ENCODE measurements at places on chromosomes 4 and X.

- DNase-seq: no peak
Observed at GRCh38 chr4:122548886-122549630, 71.8 kb downstream of the IL21 start.

- no peak for DNase-seq
Observed at GRCh38 chrX:13216139-13216538, 103.7 kb downstream of the ATXN3L start.

- no peak for DNase-seq
Observed at GRCh38 chr4:84498203-84498934, 723 bp downstream of the NKX6-1 start.

DNA sequence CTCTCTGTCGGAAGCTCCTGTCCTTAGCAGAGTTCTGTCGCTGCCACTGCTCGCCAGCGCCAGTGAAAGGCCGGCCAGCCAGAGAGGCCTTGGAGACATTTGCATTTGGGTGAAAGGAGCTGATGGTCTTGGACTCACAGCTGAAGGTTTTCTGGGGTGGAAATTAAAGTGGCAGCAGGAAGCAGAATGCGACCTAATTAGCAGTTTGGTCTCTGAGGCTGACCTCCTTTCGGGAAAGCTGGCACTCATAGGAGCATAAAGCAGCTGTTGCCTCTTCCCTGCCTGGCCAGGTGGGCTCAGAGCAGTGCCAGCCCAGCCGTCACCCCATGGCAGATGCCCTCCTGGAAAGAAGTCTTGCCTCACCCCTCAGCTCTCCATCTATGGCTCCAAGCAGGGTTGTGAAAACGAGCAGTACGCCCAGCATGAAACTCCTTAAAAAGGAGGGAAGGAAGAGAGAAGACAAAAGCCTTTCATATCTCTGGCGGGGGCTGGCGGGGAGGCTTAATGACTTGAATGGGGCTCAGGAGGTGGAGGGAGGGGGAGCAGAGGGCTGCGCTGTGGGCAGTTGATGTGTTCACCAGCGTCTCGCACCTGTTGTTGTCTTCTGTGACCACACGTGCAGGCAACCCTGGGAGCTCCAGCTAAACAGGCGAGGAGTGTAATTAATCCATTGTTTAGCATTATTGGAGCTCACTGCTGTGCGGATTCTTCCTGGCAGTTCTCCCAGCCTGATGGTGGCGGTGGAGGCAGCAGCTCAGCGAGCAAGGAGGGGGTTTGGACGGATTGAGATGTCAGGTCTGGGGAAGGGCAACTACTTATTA is 264.0 kb downstream of the MID1IP1 start:
- DNase-seq: no peak

GRCh38 chr4:188409851-188410250 is 270.6 kb downstream of the TRIML1 start:
- DNase-seq: no peak

- no peak for DNase-seq
Observed at GRCh38 chr4:20252656-20253282, 1.1 kb downstream of the SLIT2 start.

DNA sequence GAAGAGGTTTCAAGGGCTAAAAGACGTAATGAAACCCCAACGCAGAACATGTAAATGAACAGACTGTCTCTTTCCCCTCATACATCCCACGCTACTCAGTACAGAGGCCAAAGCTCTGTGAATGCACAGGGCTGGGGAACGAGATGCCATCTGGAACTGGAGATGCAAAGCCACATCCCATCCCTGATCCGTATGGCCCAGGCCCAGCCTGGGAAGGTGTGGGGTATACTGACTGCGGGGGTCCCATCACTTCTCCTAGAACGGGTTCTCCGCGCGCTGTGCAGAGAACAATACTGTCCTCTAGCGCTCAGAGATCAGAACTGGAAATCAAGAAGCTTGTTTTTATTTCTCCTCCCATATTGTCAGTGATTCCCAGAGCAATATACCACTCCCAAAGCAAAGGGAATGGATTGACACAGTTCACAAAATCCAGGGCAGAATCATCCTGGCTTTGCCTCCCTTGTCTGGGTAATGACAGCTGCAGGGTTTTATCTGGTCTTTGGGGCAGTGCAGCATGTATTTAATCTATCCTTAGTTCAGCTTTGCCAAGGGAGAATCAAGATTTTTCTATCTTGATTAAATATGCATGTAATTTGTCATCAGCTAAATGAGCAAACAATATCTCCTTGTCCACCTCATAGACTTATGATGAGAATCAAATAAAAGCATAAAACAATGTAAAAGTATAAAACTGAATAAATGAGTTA is 47.3 kb upstream of the TLR3 start:
- DNase-seq: no peak

- DNase-seq: peak; percentile 19
Observed at GRCh38 chrX:69503782-69504625, at the start of gene NALF2. TSS of gene NALF2 (plus strand) at chrX:69504326. CDS start at chrX:69505283, 957 bp downstream.

GRCh38 chrX:154458954-154459778 is 1.1 kb downstream of the PLXNA3 start:
- no peak for DNase-seq

DNA sequence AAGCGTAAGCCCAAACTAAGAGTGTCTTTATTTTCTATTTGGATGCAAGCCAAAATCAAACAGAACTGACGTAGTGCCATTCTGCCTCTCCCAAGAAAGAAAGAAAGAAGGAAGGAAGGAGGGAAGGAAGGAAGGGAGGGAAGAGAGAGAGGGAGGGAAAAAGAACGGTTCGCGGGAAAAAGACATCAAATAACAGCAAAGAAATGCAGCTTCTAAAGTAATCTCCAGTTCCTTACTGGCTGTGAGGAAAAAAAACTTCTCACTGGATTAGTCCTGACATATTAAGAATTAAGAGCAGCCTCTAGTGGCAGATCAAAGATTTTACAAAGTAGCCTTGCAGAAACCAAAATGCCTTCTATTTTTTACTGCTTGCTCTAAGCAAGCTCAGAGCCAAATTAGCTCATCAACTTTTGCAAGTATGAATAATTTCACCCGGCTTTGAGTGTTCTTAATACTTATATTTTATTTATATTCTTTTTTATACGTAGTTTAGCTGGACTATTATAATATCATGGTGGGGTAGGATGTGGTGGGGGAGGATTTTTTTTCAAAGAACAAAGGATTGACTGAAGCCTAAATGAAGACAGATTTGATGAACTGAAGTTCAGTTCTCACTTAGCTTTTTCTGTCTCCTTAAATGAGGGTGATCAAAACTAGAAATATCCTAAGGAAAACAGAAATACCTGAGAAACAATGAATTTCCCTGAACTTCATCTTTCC is 36.6 kb downstream of the PITX2 start:
- no peak for DNase-seq

DNA sequence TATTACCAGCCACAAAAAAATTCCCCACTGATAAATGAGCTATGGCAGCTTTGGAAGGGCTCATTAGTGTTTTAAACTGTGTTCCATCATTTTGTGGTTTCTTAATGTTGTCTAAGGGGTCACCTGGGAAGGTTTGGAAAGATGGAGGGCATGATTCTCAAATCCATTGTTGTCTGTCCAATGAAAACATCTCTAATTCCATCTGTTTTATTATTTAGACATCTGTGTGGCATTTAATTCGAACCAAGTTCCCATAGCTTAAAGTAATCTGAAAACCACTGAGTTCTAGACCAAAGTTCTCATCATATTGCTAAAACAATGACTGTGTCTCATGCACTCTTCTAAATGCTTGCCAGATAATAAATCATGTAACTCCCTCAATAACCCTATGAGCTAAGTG is 103.8 kb upstream of the PPP3CA start:
- DNase-seq: no peak

DNA sequence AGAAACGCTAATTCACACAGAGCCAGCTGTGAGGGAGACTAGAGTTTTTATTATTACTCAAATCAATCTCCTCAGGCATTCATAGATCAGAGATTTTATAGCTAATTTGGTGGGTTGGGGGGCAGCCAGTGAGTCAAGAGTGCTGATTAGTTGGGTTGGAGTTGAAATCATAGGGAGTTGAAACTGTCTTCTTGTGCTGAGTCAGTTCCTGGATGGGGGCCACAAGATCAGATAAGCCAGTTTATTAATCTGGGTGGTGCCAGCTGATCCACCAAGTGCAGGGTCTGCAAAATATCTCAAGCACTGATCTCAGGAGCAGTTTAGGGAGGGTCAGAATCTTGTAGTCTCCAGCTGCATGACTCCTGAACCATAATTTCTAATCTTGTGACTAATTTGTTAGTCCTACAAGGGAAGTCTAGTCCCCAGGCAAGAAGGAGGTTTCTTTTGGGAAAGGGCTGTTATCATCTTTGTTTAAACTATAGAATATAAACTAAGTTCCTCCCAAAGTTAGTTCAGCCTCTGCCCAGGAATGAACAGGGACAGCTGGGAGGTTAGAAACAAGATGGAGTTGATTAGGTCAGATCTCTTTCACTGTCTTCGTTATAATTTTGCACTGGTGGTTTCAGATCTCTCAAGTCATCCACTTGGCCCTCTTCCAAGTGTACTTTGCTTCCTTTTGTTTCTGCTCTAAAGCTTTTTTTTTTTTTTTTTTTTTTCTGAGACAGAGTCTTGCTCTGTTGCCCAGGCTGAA is 5.4 kb upstream of the NAA11 start:
- no peak for DNase-seq

DNA sequence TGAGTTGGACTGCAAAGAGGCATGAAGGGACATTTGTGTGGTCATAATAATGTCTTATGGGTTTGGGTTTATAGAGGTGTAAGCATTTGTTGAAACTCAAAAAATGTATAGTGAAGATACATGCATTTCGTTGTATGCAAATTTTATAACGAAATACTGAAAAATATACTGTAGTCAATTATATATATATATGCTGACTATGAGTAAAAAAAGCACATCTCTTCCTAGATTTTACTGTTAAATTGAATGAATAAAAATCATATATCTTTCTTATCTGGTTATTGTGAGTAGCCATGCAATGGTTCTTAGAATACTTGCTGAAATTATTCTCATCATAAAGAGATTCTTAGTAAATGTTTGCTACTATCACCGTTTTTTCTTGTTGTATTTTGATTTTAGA is 34.5 kb downstream of the UGT2B10 start:
- DNase-seq: no peak

- no peak for DNase-seq
Observed at GRCh38 chr4:155795991-155796390, 37.2 kb downstream of the GUCY1B1 start.

GRCh38 chr4:6258741-6259140 is 10.9 kb upstream of the WFS1 start:
- no peak for DNase-seq

All from cerebellar nuclear complex (tissue), 1 donor.